ENCODE measurements at places on chromosomes 2 and 18.

- no peak for DNase-seq
Measured at GRCh38 chr2:144827404-144827803, 307.5 kb upstream of the ZEB2 start.

GRCh38 chr2:241736111-241736510, 1.7 kb downstream of the D2HGDH start:
- DNase-seq, result no peak

GRCh38 chr2:6749962-6750361, 115.7 kb downstream of the CMPK2 start:
- no peak for DNase-seq

DNA sequence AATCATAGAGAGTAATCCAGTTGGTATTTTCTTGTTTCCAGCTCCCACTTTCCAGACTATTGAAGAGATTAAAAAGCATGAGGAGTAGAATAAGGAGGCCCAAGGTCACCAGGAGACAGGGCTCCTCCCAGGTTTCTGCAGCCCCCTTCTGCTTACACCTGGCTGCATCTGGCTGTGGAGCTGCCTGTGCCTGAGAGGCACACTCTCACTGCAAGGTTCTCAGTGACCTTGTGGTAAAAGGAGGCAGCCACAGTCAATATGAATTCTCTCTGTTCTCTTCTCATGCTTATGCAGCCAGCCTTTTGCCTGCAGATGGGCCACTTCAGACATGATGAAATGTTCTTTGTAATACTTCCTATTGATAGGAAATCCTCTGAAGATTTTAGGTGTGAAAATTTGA, 233.7 kb downstream of the MYO3B start:
- no peak for DNase-seq

DNA sequence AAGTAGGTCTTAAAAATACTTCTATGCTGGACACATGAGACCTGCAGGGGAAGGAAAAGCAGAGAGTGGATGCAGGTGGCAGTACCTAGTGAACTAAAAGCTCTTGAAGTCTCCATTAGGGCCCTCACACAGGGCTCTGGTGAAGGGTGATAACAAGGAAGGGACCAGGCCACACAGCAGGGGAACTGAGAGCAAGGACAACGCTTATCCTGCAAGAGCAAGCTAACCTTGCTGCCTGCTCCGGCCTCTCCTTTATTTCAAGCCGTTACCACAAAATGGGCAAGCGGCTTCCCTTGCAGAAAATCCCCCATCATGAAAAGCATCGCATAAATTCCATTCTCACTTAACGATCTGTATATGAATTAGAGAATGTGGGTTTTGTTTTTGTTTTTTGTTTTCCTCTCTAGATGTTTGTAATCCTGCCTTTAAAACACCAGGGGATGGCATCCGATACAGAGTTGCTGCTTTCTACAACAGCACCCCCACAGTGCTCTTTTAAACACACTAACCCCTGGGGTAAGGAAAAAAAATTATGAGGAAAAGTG, 64.5 kb downstream of the CACNB4 start:
- DNase-seq, result no peak

- DNase-seq, result no peak
Measured at GRCh38 chr2:96353606-96354101, 18.1 kb downstream of the NCAPH start.

- DNase-seq, result no peak
Measured at GRCh38 chr2:84175340-84175739, 283.7 kb downstream of the SUCLG1 start.

DNA sequence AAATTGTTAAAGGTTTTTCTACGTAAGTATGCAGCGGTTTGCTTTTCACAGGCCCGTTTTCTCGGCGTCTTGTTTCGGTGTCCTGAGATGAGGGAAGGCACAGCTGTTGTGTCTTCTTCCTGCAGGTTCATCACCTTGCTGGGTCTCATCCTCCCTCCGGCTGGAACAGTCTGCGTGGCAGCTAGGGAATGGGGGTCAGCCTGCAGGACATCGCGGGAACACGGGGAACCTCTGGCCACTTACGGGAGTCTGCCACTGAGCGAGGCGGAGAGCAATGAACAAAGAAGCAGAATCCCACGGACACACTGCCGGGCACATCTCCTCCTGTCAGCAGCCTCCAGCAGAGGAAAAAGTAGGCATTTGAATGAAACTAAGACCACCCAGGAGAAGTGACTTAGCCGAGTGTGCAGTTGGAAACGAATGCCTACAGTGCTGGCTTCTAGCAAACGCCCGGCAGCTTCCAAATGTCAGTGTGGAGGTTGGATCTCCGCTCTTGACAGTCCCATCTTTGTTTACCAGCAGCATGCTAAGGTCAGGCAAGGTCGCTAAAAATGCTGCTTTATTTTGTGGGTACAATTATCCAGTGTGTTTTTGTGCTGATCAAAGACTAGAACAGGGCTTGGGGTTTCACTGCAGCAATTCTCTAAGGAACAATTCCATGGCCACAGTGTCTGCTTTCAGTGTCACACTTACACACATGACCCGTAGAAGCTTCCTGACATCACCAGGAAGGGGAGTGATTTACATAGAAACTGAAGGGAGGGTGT, 109.8 kb upstream of the SEC11C start:
- no peak for DNase-seq

DNA sequence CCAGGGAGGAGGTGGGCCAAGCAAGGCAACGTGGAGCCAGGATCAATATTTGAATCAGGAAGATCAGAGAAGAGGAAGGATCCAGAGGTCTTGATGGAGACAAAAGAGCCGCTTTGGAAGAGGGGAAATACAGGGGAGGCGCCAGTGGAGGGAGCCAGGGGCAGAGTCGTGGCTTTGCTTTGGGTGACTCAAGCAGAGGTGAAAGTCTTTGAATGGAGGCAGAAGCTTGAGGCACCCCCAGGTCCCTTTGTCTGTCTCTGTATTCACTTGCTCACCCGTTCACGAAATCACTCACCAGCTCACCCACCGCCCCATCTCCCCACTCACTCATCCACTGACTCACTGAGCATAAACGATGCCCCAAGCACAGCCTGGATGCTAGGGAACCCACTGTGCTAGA, 134.1 kb downstream of the ACOXL start:
- DNase-seq, result no peak
